ENCODE measurements at places on chromosomes 12 and 14.

DNA sequence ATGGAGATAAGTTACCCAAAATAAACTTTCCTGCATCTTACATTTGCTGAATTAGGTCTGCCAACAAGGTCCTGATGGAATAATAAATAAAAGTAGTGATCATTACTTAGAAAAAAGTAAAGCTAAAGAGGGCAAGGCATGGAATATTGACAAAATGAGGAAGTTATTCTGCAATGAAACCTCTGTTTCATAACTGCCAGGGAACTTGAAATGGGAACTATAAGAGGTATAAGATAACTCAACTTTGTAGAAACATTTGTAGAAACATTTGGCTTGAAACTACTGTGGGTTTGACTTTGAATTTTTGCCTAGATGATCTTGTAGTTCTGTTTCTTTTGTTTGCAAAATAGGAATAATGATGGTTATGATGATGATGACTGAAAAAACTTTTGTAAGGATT lies 18.7 kb upstream of the YBX3 start:
- DNase-seq: no peak

DNA sequence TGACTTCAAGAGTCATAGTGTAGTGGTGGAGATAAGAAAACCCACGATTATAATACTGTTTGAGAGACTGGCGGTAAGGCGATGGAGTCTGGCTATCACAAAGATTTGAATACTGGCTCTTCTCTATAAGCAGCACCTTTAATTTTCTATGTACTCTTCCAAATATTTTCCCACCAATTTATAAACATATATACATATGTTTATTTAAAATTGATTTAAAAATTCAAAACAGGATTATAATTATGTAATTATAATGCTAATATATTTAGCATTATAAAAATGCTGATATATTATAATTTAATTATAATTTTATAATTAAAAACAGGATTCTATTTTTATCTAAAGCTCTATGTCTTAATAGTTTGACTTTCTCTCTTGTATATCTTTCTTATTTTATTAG lies 15.4 kb upstream of the DCD start:
- no peak for DNase-seq

- peak; percentile 69 for DNase-seq
These were observed 55.5 kb downstream of the SLC16A7 start for GRCh38 chr12:59651229-59651920.

DNA sequence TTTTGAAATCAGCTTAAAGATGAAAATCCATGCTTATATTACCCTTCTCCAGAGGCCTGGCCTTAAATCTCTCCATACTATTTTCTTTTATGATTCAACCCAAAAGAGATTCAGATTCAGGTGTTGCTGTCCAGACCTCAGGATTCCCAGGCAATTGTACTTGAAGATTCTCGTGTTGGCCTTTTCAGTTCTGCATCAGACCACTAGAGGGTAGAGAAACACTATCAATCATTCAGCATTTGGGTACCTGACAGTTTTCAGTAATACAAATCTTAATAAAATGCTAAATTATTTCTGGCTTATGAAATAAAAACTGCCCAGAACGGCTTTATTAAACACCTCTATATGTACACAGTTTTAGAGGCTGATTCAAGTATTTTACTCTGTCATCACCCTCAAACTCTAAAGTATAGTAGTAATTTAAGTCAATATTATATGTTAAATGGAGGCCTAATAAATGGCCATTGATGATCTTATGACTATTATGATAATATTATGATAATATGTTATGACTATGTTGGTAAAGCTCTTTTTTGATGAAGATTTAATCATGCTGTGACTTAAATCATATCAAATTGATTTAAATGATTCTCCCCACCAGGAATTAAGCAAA lies 301.1 kb downstream of the DUSP6 start:
- peak; percentile 50 for DNase-seq

GRCh38 chr14:43786066-43786762 lies 720.9 kb downstream of the FSCB start:
- DNase-seq: no peak

DNA sequence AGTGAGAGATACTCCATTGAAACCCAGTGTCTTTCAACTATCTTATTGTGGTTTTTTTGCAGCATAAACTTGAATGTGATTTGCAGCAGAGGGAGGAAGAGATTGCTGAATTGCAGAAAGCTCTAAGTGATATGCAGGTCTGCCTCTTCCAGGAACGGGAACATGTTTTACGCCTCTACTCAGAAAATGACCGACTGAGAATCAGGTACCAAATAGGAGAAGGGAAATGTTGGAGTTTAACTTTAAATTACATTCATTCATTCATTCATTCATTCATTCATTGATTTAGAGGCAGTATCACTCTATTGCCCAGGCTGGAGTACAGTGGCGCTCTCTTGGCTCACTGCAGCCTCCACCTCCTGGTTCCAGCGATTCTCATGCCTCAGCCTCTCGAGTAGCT lies 17.0 kb downstream of the CCDC77 start:
- DNase-seq: no peak

DNA sequence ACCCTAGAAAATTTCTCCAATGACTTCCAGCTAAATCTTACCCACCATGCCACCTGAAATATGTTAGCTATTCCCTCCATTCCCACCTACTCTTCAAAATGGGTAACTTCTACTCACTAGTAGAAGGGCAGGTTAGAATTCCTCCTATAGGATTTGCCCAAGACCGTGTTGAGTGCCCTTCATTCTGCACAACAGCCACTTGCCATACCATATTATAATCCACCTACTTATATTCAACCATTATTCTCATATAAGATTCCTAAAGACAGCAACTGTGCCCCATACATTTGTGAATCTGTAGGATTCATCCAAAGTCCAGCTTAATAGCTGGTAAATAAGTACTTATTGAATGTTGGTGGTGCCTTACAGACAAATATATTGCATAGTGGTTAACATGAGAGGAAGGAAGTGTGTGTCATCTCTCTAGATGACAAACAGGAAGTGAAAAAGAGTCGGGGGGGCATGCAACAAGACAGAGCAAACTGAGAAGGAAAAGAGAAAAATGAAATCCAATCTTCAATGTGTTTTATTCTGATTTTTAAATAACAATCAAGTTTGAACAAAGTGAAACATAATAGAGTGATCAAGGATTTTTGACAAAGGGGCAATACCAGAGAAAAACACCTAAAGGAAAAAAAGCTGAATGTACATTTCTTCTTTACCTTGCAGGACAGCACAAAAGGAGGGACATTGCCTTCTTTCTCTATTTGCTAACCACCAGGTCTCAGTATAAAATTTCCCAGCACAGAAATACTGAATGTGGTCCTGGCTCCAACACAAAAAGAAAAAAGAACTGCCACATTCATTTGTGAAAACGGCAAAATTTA lies 389.3 kb upstream of the USP15 start:
- DNase-seq: no peak

DNA sequence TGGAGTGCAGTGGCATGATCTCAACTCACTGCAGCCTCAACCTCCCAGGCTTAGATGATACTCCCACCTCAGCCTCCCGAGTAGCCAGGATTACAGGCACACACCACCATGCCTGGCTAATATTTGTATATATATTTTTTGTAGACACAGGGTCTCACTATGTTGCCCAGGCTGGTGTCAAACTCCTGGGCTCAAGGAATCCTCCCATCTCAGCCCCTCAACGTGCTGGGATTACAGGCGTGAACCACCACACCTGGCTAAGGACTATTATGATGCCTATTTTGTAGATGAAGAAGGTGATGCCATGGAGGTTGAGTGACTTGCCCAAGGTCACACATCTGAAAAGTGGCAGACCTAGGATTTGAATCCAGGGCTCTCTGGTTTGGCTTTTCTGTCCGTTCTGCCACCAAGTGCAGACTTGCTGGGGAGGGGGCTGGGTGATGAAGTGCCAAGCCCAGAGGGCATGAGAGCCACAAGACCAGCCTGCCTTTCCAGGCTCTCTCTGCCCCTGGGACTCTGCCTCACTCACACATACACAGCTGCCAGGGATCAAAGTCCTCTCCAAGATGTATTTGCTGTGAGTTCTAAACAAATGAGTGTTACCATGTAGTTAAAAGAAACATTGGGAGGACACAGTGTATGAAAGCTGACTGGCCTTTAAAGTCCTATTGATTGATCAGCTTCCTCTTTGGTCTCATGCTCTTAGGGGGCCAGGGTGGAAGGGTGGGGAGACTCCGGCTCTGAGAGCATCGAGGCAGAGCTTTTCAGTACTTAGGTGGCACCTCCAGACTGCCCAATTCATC lies 21.3 kb upstream of the RBM19 start:
- DNase-seq: no peak

- no peak for DNase-seq
These were observed 160.1 kb downstream of the TMX1 start for GRCh38 chr14:51400139-51400538.

GRCh38 chr12:55637467-55637866 lies 775 bp downstream of the OR10P1 start:
- no peak for DNase-seq

- DNase-seq: no peak
These were observed 35.5 kb upstream of the OSBPL8 start for GRCh38 chr12:76595056-76595455.

GRCh38 chr12:91778938-91779400 lies 366.7 kb downstream of the BTG1 start:
- peak; percentile 97 for DNase-seq

DNA sequence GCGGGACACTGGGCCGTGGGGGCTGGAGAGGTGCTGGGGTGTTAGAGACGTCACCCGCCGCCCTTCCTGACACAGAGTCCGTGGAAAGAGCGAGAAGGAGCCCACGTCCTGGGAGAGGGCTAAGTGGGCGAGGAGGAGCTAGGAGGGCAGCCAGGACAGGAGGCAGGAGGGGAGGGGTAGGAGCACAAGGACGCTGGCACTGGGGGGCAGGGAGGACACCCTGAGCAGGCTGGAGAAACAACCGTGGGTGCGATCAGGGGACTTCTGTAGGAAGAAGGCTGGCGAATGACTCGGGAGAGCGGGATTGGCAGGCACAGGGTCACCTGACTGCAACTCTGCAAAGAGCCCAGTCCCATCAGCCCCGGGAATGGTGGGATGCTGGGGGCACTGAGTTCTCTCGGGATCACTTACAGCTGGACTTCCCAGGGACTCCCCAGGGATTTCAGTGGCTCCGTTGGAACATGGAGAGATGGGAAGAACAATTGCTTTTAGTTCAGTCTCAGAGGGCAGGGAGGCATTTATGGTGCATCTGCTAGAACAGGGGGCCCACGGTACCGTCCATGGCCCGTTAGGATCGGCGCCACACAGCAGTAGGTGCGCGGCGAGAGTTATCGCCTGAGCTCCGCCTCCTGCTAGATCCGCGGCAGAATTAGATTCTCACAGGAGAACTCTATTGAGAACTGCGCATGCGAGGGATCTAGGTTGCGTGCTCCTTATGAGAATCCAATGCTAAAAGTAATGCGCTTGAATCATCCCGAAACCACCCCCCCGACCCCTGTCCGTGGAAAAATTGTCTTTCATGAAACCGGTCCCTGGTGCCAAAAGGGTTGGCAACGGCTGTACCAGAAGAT lies 24.3 kb downstream of the UBR7 start:
- DNase-seq: no peak

DNA sequence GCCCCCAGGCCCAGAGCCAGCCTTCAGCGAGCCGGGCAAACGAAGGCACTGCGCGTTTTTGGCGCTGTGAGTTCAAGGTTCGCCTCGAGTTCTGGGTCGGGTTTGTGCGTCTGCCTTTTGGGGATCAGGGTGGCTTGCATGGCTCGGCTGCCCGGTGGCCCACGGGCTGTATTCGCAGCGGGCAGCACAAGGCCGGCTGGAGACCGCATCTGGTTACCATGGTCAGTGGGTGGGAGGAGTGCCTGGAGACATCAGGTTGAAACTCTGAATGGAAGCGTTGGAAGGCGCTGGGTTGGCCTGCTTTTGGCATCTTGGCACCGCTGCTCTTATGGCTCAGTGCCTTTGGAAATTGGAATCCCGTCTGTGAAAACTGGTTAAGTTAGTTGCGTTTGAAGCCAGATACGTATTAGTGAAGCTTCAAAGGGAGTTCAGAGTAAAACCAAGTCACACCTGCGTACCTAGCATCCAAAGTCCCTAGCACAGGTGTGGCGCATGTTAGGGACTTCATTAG lies 50.9 kb downstream of the SNAPC1 start:
- no peak for DNase-seq

GRCh38 chr12:112165624-112166023 lies 40.3 kb downstream of the TRAFD1 start:
- no peak for DNase-seq

- no peak for DNase-seq
These were observed 8.0 kb downstream of the NAB2 start for GRCh38 chr12:57096748-57097553.

DNA sequence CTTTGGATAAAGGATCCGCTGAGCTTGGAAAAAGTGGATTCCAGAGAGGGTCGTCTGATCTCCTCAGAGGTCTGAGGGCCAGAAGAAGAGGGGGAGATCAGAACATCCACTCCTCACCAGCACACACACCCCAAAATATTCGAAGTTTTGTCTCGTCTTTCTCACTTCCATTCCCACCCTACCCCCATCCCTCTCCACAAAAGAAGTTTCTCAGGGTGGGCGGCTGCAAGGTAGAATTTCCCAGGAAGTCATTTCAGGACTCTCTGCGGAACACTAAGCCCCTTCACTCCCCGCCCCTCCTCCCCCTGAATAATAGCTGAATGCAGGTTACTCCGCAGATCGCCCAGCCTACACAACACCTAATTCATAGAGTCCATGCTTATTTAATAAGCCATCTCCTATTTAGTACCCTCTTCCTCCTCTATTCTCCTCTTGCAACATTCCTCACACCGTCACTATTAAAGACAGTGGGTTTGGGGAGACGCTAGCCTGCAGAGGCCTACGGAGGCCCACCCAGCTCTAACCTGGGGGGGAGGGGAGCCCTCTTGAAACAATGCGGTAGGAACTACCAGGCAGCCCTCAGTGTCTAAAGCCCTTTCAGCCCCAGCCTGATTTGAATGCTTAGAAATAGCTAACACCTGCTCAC lies 649 bp upstream of the SALL2 start:
- DNase-seq: no peak

DNA sequence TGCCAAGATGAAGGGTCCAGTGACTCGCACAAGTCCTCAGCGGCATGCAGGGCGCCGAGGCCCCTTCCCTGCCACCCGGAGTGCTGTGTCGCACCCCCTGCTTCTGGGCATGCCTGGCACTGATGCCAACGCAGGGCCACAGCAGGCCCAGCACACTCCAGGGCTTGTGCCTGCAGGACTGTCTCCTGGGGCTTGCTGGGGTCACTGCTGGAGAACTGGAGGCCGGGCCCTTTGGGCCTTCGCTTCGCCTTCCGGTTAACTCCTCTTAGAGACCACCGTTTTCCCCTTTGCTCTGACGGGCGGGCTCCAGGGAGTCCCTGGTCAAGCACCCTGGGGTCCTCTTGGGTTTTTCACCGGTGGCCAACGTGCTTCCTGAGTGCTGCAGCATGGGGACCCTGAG lies 79.6 kb downstream of the WDR20 start:
- no peak for DNase-seq
